ENCODE measurements at places on chromosomes 13 and 19.

- DNase-seq: no peak
Observed at GRCh38 chr19:5093297-5093928, 124.5 kb downstream of the KDM4B start.

DNA sequence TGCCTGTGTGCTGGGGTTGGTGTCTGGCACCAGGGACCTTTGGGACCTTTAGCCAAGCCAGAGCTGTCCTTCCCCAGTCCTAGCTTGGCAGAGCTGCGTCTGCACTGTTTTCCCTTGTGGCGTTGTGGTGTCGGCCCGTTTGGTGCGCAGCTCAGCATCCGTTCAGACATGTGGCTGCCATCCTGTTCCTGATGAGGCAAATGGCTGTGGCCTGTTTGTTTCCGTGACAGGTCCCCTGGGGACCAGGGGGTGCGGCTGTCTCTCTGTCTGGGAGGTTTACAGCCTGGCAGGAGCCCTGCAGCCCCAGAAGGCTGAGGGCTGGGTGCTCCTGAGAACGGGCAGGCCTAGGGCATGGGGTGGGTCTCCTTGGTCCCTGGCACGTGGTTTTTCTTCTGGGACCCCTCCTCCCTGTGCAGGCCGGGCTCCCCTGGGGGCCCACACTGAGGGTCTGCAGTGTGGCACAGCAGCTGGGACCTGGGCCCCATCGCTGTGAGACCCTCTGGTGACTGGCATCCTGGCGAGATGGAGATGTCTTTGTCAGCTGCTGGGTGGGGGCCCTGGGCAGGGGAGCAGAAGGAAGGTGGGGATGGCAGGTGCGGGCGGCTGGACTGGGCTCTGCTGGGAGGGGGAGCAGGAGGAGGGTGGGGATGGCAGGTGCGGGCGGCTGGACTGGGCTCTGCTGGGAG is 4.0 kb downstream of the SPPL2B start:
- peak; percentile 84 for DNase-seq

DNA sequence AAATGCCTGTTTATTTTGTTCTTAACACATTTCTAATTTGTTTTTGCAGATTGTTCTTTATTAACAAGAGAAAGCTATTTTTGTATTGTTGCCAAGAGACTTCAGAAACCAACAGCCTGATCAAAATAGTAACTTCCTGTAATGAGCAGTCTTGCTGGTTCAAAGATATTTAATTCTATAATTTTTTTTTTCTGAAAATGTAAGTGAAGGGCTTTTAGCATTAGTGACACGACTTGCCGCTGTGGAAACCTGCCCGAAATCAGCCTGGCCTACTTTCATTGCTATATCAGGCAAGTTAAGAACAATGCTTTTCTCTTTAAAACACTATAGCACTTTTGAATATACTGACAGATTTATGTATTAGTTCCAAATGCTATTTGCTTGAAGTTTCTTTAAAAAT is 374.3 kb downstream of the EFNB2 start:
- no peak for DNase-seq

GRCh38 chr19:45217957-45218334 is 27.3 kb downstream of the EXOC3L2 start:
- DNase-seq: no peak

DNA sequence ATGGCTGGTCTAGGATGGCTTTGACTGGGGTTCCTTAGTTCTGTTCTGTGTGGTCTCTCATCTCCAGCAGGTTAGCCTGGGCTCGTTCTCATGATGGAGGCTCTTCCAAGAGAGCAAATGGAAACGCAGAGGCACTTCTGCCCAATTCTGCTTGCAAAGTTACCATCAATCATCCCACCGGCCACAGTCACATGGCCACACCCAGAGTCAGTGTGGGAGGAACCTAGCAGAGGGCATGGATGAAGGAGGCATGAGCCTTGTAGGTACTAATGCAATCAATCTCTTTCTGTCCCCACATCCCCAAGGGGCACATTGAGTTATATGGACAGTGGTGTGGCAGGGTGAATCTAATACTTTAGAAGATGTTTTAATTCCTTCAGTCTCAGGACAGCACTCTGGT is 207.2 kb downstream of the ZNF536 start:
- DNase-seq: no peak

DNA sequence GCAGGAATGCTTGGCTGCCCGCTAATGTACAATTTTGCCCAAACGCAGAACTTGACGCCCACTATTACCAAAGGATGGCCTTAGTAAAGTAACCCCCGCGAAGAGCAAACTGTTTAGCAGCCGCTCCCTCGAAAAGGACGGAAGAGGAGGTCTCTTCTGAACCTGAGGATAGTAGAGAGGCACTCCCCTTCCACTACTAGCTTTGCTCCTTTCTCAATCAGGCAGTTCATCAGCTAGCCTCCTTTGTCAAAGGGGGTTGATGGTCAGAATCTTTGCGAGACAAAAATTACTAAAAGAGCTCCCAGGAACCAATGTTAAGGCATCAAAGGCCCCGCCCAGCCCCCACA is 534 bp downstream of the CAB39L start:
- no peak for DNase-seq

GRCh38 chr19:16599655-16600346 is 27.6 kb upstream of the SLC35E1 start:
- DNase-seq: no peak

GRCh38 chr19:47601180-47601904 is 7.6 kb upstream of the BICRA start:
- no peak for DNase-seq

DNA sequence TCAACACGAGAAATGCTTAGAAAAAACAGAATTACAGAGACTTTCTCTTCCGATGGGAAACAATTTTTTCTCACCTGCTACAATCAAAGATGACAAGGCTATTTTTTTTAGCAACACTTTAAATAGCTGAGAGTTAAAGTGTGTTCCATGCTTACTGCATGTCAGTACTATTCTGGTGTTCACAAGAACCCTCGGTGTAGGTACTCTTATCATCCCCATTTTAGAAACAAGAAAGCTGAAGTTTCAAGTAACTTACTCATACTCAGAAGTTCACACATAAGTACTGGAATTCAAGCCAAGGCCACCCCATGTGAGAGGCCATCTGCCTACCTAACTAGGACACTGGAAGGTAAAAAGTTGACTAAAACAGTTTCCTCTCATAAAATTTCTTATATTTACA is 9.0 kb upstream of the TNFRSF19 start:
- DNase-seq: no peak

- no peak for DNase-seq
Observed at GRCh38 chr19:57028804-57029525, 90.8 kb upstream of the USP29 start.

- peak; percentile 42 for DNase-seq
Observed at GRCh38 chr13:98511435-98511834, 65.5 kb downstream of the STK24 start.

GRCh38 chr13:101755228-101755887 is 302.9 kb downstream of the ITGBL1 start:
- no peak for DNase-seq

GRCh38 chr19:57537953-57538547 is 10.9 kb downstream of the ZNF549 start:
- DNase-seq: no peak

DNA sequence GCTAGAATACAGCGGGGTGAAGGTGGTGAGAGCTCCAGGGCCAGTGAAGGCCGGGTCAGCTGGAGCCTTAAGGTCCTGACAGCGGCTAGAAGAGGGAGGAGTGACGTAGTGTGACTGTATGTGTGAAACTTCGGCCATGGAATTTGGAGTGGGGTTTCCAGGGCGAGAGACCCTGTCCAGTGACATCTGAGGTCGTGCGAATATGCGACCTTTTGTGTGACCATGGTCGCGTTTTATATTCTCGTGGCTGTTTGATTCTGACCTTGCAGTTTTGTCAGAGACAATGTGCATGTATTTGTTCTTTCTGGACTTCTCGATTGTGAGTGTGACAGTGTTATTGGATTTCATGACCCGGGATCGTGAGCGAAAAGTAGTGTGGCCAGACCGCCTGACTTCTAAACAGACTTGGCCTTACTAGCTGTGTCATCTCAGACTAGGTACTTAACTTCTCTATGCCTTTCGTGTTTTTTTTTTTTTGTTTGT is 405 bp upstream of the ZNF569 start:
- no peak for DNase-seq

DNA sequence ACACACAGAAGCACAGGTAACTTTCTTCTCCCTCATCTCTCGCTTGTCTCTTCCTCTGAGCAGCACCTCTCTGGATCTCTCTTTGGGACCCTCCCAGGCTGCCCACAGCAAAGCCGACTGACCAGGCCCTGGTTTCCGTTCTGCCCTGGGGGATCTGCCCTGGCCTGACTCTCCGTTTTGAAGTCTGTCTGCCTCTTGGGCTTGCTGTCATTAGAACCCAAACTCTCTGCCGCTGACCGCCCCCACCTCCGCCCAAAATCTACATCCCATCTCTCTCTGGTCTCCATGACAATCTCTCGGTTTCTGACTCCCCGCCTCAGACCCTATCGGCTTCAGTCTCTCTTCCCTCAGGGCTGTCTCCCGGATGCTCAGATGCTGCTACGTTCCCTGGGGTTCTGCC is 6.9 kb downstream of the KCNC3 start:
- no peak for DNase-seq

- no peak for DNase-seq
Observed at GRCh38 chr19:10601999-10602329, 14.9 kb upstream of the AP1M2 start.

- no peak for DNase-seq
Observed at GRCh38 chr19:1970003-1970805, 29.2 kb downstream of the CSNK1G2 start.

GRCh38 chr13:44232774-44233173 is 140.8 kb upstream of the SERP2 start:
- DNase-seq: no peak

- no peak for DNase-seq
Observed at GRCh38 chr13:80605716-80606115, 264.8 kb upstream of the SPRY2 start.

GRCh38 chr13:43664700-43665191 is 122.0 kb downstream of the ENOX1 start:
- DNase-seq: no peak
